ENCODE measurements at places on chromosomes 12 and 14.
A peak's percentile ranks its signal among the peaks of the same experiment; 100 is the strongest.

GRCh38 chr12:105799103-105799502, 339.7 kb downstream of the NUAK1 start:
- no peak for DNase-seq

- DNase-seq = no peak
Observed at GRCh38 chr12:82886671-82887340, 200.1 kb downstream of the TMTC2 start.

- DNase-seq = peak; percentile 94
Observed at GRCh38 chr12:6961278-6961694, 9.2 kb downstream of the PHB2 start.

DNA sequence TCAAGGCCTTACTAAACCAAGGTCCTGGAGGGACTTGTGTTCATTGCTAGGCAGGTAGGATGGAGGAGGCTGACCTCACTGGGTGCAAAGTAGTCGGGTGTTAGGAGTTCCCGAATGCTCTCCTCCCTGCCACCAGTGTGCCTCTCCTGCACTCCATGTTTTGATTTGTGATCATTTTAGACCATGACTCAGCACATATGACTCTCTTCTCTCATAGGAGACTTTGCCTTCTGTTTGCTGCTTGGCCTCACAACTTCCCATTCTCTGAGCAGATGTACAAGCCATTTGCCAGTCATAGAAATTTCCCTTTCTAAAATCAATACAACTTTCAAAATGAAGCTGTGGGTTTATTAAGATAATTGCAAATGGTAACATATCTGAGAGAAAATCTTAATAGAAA, 46.6 kb upstream of the LRIG3 start:
- no peak for DNase-seq
